Activated naive CD8-positive, alpha-beta T cell treated with anti-CD3 and anti-CD28 coated beads, Interleukin-2, amount 50 U/mL, for 24 hours (primary cell): ENCODE measurements at places on chromosomes 2 and 18.

DNA sequence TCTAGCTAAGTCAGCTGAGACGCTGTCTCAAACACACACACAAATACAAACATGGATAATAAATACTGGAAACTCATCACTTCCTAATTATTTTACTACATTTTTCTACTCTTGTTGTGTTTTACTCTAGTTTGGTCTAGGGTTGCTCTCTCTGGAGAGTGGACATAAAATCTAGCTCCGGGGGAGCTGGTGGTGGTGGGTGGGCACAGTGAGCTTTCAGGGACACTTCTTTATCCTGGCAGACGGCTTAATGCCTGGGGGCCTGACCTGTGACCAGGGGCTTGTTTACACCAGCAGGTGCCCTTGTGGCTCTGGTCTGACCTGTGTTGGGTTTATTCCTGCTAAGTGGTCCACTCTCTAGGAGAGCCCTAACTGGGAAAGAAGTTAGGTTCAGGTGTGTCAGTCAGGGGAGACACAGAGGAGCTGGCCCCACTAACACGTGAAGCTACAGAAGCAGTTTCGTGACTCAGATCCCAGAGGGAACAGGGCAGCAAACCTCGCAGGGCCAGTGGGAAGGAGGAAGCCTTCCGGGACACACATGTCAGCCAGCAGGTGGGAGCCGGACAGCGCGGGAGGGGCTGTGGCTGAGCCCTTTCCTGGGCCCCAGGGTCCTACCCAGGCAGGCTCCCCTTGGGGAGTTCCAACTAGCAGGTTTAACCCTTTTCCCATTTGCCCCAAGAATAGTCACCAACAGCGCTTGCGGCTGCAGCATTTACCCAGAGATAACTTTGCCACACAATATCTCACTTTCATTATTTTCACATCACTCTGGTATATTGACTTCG lies 22.5 kb upstream of the BOK start:
- no peak for DNase-seq

DNA sequence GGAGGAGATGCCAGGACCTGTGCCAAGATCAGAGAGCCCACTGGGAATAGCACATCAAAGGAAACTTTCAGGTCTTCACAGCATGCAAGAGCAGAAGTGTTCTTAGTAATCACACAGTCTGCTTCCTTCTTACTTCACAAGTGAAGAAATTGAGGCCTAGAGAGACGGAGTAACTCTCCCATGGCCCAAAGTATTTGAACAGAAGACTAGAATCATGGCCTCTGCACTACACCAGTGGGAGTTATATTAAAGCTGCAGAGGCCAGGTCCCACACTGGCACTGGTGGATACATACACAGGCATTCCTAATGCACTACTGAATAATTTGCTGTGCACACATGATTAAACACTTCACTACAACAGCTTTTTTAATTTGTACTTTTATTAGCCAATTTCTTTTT lies 107.6 kb upstream of the RMP24 start:
- DNase-seq, result no peak

- DNase-seq, result no peak
Observed at GRCh38 chr2:101371636-101372035, 15.7 kb downstream of the CREG2 start.

- DNase-seq, result no peak
Observed at GRCh38 chr2:28356095-28356911, 36.4 kb upstream of the FOSL2 start.

DNA sequence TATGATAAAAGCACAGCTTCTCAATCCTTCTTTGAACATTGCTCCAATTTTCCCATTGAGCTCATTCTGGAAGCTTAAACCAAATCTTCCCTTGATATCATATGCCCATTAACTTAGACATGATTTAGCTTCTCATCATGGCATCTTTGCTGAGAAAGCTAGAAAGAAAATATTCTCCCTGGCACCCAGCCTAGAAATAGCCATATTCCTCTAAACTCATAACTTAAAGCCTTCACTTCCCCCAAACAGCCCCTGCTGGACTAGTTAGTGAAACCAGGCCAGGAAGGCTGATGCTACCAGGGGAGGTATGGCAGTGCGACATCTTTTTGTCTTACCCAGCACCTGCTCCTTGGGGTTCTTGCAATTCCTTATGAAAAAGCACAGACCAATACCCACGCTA lies 4.3 kb downstream of the AAK1 start:
- DNase-seq, result no peak

- DNase-seq, result no peak
Observed at GRCh38 chr2:45255563-45255962, 246.3 kb upstream of the SIX2 start.

DNA sequence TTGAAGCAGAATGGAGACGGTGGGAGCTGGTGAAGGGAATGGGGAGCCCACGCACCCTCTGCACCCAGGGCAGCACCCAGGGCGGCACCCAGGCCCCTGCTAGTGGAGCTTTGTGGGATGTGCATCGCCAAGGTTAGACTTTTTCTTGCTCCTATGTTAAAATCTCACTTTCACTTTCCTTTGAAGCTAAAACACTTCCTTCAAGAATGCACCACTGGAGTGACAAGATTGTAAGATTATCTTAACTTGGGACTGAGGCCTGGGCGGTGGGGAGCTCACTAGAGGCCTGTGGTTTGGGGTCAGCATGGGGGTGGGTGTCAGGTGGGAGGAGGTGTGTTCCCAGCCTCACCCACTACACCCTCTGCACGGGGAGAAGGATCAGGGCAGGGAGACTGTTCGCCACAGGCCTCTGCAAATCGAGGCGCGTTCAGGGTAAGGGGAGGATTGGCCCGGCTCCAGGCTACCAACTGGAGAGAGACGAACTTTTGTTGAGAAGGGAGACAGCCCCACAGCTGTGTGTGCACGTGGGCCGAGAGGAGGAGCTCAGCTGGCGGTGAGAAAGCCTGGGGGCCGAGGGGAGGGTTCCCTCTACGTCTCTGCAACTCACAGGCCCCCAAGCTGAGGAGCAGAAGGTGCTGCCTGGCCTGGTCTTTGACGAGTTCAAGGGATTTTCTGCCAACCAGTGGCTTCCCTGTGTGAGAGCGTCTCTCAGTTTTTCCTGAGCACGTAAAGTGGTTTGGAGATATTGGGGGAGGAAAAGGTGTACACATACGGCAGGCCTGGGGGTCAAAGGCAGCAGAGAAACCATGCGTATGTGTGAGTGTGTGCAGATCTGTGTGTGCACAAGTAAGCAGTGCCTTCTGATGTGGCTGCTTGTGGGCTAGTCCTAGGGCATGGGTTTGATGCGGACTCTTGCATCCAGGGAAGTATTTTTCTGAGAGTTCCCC lies 147.7 kb downstream of the KLHL29 start:
- DNase-seq, result peak; percentile 44

- DNase-seq, result no peak
Observed at GRCh38 chr18:58201733-58202730, 158.0 kb downstream of the NEDD4L start.

GRCh38 chr2:17375262-17375661 lies 143.0 kb downstream of the RAD51AP2 start:
- DNase-seq, result no peak

- peak; percentile 46 for DNase-seq
Observed at GRCh38 chr18:22391407-22392345, 26.0 kb downstream of the CTAGE1 start.

- DNase-seq, result no peak
Observed at GRCh38 chr18:59024829-59025228, 114.9 kb upstream of the SEC11C start.

- no peak for DNase-seq
Observed at GRCh38 chr18:56804395-56804794, 153.2 kb downstream of the WDR7 start.

DNA sequence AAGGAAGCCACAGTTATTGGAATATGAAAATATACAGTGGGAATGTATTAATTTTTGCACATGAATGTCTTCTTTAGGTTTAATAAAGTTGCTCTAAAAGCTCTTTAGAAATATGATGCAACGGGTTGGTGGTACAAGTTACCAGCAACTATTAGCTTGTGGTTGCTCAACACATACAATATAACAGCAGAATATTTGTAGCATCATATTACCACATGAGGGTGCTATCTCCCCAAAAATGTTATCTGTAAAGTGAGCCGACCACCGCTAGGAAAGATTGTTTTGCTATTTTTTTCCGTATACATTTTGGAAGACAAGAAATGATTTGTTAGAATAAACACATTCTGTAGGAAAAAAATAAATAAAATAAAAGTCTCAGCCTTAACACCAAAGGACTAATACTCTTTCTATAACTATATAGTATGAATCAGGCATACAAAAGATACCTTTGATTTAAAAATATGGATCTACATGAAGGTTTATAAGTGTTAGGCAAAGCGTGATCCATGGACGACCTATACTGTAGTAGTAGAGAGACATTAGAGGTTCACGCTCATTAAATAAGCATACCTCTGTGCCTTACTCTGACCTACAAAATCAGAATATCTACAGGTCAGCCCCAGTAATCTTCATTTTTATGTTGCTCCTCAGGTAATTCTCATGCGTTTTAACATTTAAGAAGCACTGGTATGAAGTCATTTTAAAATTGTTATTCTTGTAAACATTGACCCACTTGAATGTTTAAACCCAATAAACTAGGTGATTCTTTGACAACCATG lies 1110.6 kb upstream of the ACVR2A start:
- no peak for DNase-seq

DNA sequence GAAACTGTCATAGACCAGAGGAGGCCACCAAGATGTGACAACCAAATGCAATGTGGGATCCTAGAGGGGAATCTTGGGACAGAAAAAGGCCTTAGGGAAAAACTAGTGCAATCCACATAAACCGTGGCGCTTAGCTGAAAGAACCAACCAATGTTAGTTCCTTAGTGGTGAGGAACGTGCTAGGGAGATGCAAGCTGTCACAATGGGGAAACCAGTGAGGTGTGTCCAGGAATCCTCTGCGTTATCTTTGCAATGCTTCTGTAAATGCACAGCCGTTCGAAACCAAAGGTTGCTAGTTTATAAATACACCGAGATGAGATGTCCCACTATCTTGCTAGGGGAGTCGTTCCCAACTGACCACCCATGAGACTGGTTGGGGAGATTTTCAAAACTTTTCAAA lies 157.0 kb upstream of the ID2 start:
- no peak for DNase-seq

DNA sequence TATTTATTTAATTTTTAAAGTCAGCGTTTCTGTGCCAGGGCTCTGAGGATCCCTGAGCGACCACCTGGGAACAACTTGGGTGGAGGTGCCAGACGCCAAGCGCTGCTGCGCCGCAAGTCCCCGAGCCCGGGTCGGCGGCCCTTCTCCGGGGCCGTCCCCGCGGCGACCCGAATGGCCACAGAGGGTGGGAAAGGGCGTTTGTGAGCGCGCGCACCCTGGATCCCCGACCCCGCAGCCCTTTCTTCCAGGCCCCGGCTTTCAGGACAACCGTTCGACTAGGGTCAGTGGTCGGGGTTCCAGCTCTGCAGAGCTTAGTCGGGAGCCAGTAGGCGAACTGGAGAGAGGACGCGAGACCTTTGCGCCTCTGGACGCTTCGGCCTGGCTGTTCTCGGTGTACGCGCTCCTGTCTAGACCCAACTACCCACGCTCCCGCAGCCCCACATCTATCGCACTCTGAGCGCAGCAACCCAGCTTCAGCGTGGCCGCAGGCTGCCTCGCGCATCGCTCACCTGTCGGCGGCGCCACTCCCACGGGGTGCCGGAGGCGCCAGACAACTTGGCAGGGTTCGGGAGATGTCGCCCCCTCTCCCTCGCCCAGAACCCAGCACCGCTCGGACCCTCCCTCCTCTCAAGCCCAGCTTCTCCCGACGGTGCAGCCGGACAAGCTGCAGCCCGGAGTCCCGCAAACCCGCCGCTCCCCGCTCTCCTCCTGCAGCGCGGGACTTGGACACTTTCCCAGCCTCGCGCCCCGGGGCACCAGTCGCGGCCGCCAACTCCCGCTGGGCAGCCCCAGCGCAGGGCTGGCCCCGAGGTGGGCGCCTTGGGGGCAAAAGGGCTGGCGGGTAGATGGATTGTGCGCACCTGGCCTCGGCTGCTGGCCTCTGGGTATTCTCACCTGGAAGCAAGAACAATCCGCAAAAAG lies 758 bp downstream of the LYPD1 start:
- DNase-seq, result no peak

- DNase-seq, result no peak
Observed at GRCh38 chr2:2590841-2591541, 259.9 kb upstream of the MYT1L start.

DNA sequence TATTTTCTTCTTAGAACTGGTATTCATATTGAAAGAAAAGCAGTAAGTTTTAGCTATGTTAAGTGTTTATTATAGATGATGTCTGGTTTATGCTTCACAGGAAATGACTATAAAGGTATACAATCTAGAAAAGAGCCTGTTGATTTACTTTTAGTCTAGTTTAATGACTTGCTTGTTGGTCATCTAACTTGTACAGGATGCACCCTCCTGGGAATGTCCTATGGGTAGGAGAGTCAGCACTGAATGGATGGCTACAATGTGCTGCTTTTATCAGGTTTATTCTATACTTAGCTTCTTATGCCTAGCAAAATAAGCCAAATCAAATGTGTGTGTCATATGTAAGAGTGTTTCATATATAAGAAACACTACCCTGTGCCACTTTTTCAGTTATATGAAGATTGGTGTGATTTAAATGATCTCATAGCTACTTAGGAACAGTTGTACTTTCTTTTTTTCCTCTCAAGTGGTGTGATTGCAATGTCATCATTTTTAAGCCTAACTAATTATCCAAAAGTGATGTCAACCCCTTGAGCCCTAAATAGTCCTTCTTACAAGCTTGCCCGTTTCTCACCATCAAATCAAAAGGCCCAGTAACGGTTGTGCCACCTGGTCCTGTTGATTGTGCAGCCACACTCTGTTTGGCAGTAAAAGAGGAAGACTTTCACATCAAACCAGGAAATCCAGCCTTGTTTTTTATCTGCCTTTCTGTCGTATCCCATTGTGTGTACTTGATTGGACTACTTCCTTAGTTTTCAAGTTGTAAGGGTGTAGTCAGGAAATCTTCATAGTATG lies 176.0 kb downstream of the DIS3L2 start:
- DNase-seq, result no peak

GRCh38 chr2:16612490-16612889 lies 53.1 kb downstream of the CYRIA start:
- DNase-seq, result no peak

- DNase-seq, result no peak
Observed at GRCh38 chr18:65751155-65752085, 608 bp downstream of the CDH7 start.

GRCh38 chr2:186717320-186718007 lies 23.6 kb downstream of the FAM171B start:
- no peak for DNase-seq

- DNase-seq, result peak; percentile 34
Observed at GRCh38 chr2:130391872-130392670, 36.2 kb downstream of the PTPN18 start.
